Activated T-cell treated with anti-CD3 and anti-CD28 coated beads, Interleukin-2, amount 50 U/mL, for 4 hours (primary cell): ENCODE measurements at places on chromosomes 2 and 18. TPM values are rescaled to one million over a fixed set of nuclear protein-coding genes. Genes with fewer than 3 reads are reported as not detected.
A peak's percentile ranks its signal among the peaks of the same experiment; 100 is the strongest.

Gene TOGARAM2
- 5.1 TPM for total RNA-seq

Gene POMC
- 5.6 TPM for total RNA-seq

Gene SPC25
- 2.1 TPM for total RNA-seq

Gene NMUR1
- total RNA-seq = 0.08 TPM

Gene GULP1
- total RNA-seq = 0.61 TPM

Gene C1GALT1C1L
- 0.20 TPM for total RNA-seq

Gene ST6GAL2
- not detected for total RNA-seq

Gene RALB
- 17.5 TPM for total RNA-seq

Gene MERTK
- 0.42 TPM for total RNA-seq

Gene HOXD10
- total RNA-seq = not detected

Gene CDH19
- not detected for total RNA-seq

Gene PROKR1
- not detected for total RNA-seq

Gene EFHD1
- total RNA-seq = 0.69 TPM

Gene HIBCH
- total RNA-seq = 23.1 TPM

Gene HAAO
- total RNA-seq = 0.30 TPM

Gene SLC4A1AP
- 32.7 TPM for total RNA-seq

Gene DSC1
- not detected for total RNA-seq

Gene CNTNAP5
- not detected for total RNA-seq

- DNase-seq = no peak
Measured at GRCh38 chr2:109609352-109610024, 4.3 kb downstream of the SEPTIN10 start.

- DNase-seq = no peak
Measured at GRCh38 chr2:155574941-155575340, 757.6 kb downstream of the NR4A2 start.

- no peak for DNase-seq
Measured at GRCh38 chr2:159971365-159972152, 90.9 kb downstream of the PLA2R1 start.

DNA sequence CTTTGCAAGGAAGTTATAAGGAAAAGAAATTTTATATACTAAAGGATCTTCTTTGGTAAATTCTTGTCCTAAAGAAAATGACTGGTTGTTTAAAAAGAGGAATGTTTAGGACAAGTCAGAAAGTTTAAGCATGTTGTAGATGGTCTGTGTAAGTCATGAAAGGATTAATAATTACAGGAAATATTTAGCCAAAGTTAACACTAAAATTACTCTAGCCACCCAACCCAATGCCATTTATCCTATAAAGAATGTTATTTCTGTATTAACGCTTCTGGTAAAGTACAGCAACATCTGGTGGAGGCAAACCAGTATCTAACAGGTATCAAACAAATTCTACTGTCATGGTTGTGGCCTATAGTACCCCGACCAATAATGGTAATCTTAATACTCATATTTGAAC is 546.9 kb upstream of the PKDCC start:
- DNase-seq = no peak

DNA sequence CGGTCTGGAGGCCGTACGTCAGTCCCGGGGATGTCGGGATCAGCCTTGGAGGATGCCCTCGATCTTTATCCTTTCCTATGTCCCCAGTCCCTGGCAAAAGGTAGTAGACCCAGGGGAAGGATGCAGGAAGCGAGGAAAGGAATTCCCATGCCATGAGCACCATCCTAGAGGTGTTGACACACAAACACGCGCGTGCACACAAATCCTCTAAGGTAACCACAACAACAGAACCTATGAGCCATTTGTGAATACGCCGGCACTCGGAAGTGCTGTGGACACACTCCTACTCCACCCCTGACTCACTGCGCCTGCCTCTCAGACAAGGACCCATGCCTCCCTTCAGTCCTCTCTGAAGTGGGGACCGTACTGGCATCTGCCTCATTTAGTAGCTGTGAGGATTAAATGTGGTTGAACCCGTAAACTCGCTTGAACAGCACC is 11.3 kb upstream of the MLPH start:
- DNase-seq = peak; percentile 43

GRCh38 chr2:237306083-237306786 is 107.7 kb downstream of the COL6A3 start:
- DNase-seq = no peak

GRCh38 chr2:226439337-226439736 is 360.3 kb downstream of the IRS1 start:
- no peak for DNase-seq

DNA sequence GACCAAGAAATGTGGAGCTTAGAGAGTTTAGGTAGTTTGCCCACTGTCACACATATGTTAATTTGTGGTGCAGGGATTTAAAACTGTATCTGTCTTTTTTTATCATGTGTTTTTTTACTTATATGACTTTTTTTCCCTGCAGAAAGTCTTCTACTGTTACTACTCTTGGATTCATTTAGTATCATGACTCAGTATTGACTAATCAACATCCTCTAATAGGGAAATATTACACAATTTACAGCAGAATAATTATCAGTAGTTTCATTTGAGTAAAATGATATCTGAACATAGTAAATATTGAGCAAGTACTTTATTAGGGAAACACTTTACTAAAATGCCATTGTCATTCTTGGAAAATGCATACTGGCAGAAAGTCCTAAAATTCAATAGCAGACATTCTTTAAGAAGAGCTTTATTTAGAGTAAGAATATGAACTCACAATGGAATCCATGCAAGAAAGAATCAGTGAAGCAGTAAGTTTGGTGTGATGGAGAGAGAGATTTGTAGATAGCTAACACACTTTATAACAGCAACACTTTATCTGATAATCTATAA is 425.9 kb upstream of the SLC8A1 start:
- no peak for DNase-seq

DNA sequence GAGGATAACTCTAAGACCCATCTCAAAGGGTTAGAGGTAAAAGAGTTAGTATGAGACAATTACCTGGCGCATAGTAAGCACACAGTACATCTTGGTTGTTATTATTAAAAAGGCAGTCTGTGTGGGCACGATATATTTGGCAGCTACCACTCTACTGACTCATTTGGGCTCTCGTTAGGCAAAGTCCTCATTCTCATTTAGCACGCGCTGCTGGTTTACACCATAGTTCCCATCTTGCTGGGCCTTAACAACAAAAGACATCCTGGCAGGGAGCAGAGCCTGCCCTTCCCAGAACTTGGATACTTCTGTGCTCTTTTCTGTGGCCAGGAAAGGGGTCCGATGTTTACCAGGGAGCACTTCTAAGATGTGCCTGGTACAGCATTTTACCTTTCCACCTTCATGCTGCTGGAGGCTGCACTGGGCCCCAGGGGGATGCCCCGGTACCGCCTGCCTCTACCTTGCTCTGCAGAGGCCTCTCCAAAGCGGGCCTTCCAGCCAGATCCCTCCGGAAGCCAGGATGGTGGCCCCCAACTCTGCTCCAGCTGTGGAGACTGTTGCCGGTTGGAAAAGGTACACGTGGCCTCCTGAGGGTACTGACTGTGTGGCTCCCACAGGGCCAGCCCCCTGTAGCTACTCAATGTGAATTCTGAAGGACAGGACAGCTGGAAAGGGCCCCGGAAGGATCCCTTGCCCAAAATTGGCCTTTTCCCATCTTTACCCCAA is 15.0 kb downstream of the GLI2 start:
- no peak for DNase-seq

- DNase-seq = no peak
Measured at GRCh38 chr2:235049069-235049468, 97.3 kb downstream of the SH3BP4 start.

GRCh38 chr2:54594048-54594447 is 129.4 kb upstream of the EML6 start:
- DNase-seq = no peak

GRCh38 chr2:116680256-116680936 is 1134.1 kb upstream of the DDX18 start:
- no peak for DNase-seq

DNA sequence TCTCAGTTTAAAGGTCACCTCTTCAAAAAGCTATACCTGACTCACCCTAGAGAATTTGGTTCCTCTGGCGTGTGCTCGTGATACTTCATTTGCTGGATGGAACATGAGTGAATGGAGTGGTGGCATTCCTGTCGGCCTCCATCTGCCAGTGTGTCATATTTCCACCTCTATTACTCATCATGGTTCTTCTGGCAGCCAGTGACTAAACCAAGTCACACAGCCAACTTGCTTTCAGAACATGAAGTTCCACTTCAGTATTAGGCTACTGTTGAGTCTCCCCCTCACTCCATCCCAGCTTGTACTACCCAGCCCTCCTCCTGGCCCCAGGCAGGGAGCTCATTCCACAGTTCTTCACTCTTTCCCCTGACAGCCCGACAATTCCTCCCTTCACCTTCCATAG is 169.8 kb downstream of the MREG start:
- no peak for DNase-seq

GRCh38 chr2:148483665-148484064 is 160.9 kb upstream of the EPC2 start:
- no peak for DNase-seq

- DNase-seq = no peak
Measured at GRCh38 chr18:60978338-60978737, 354.9 kb upstream of the CDH20 start.

GRCh38 chr2:230842473-230842872 is 22.3 kb upstream of the ITM2C start:
- no peak for DNase-seq

DNA sequence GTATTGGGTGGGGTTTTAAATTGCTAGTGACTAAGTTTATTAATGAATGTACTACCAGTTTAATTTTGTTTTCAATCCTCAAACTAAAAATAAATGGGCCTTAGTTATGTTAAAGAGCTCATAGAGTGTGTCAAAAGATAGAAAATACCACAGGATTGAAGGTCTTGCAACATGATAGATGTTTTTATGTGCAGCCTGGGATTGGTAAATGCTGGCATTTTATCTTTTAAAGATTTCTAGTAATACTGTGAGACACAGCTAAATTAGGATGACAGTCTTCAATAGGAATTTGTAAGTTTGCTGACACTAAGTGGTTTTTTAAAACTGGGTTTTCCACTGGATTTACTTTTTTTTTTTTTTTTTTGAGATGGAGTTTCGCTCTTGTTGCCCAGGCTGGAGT is 122.3 kb downstream of the HAUS1 start:
- DNase-seq = no peak

- no peak for DNase-seq
Measured at GRCh38 chr2:142865924-142866323, 11.5 kb upstream of the KYNU start.

- DNase-seq = no peak
Measured at GRCh38 chr2:125169022-125169763, 1144.1 kb downstream of the CNTNAP5 start.

GRCh38 chr2:185806783-185807182 is 68.2 kb downstream of the FSIP2 start:
- DNase-seq = no peak

DNA sequence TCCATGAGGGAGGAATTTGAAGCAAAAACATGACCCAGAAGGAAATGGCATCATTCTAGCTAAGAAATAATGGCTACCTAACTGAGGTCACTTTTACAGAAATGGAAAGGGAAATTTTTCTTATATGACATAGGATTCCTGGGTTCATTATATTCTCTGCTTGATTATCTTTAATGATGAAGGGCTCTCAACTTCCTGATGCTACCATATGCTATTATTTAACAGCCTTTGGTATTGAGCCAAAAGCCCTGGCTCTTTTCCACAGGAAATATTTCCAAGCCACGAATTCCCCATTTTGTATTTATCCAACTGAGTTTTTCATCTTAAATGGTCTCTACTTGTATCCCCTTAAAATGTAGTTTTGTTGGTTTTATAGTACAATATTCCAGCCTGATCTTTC is 63.2 kb upstream of the NPAS2 start:
- DNase-seq = no peak

DNA sequence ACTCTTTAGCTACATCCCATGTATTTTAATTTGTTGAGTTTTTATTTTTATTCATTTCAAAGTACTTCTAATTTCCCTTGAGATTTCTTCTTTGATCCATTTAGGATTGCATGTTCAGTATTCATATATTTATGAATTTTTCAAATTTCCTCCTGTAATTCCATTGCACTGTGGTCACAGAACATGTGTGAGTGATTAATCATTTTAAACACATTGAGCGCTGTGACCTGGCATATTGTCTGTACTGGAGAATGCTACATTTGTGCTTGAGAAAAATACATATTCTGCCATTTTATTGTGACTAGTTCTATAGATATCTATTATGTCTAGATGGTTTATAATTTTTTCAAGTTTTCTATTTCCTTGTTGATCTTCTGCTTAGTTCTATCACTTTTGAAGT is 353.7 kb downstream of the RAD51AP2 start:
- no peak for DNase-seq

GRCh38 chr18:56973487-56973886 is 173.4 kb upstream of the BOD1L2 start:
- DNase-seq = no peak

DNA sequence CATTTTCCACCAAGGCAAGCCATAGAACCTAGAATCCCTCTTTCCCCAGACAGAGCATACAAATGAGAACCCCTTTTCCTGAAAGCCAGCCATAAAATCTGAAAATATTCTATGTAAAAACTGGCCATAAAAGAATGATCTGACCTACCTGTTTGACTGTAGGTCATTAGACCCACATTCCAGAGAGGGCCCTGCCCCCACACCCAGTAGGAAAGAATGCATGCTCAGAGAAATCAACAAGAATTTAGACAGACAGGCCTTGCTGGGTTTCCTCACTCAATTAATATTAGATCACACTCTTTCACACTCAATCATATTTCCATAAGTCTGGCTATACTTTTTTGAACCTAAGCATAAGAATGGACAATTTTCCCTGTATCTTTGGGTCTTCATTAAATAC is 929.5 kb downstream of the ERBB4 start:
- no peak for DNase-seq
